OCI-M1 (cell line): ENCODE measurements at places on chromosomes 4 and X.

DNA sequence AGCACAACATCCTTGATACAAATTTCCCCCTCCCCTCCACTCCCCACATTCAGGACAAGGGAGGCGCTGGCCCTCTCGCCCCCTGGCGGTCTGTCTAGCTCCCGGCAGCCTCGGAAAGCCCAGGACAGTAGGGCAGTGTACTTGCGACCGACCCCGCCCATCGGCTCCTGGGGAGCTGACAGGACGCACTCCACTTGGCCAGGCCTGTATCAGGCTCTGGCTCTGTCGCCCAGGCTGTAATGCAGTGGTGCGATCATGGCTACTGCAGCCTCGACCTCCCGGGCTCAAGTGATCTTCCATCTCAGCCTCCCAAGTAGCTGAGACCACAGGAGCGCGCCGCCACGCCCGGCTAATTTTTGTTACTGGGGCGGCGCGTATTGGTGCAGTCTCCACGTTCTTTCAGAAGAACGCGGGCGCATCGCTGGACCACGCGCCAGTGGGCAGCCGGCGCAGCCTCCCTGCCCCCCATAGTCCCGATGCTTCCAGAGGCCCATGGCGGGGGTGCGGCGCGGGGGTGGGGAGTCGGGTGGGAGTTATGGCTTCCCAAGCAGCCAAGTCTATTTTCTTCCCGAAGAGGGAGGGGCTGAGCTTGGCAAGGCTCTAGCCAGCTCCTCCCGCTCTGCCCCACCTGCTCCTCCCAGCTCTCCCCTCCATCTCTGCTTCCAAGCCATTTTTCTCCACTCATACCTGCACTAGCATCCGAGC lies 7.8 kb upstream of the AKAP14 start:
- DNase-seq, result peak; percentile 17

GRCh38 chrX:107360788-107361360 lies 88.6 kb upstream of the FRMPD3 start:
- DNase-seq, result no peak

- peak; percentile 29 for DNase-seq
These were observed 60.3 kb upstream of the HSD17B10 start for GRCh38 chrX:53494436-53494835.

DNA sequence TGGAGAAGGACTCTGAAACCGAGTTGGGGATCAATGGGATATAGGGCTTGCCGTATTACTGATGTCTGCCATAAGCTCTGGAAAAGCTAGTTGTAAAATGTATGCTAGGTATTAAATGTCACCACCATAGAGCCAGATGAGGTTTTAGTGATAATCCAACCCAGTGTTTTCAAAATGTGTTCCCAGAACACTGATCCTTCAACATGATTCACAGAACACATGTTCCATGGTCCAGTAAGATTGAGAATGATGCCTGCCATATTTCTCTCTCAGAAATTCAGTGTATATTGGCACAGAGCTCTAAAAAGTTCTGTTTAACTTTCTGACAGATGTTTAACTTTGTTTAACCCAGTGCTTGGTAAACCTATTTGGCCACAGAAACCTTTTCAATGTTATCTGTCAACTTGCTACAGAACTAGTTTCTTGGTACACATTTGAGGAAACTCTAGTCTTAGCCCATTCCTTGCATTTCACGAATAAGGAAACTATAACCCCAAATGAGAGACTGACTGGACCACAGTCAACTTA lies 160.2 kb downstream of the PALLD start:
- DNase-seq, result no peak

GRCh38 chr4:80035336-80035735 lies 37.7 kb downstream of the ANTXR2 start:
- DNase-seq, result peak; percentile 38

- DNase-seq, result no peak
These were observed 250.0 kb downstream of the CFAP299 start for GRCh38 chr4:80585542-80585941.

GRCh38 chr4:163681208-163681821 lies 186.8 kb downstream of the TMA16 start:
- peak; percentile 80 for DNase-seq

DNA sequence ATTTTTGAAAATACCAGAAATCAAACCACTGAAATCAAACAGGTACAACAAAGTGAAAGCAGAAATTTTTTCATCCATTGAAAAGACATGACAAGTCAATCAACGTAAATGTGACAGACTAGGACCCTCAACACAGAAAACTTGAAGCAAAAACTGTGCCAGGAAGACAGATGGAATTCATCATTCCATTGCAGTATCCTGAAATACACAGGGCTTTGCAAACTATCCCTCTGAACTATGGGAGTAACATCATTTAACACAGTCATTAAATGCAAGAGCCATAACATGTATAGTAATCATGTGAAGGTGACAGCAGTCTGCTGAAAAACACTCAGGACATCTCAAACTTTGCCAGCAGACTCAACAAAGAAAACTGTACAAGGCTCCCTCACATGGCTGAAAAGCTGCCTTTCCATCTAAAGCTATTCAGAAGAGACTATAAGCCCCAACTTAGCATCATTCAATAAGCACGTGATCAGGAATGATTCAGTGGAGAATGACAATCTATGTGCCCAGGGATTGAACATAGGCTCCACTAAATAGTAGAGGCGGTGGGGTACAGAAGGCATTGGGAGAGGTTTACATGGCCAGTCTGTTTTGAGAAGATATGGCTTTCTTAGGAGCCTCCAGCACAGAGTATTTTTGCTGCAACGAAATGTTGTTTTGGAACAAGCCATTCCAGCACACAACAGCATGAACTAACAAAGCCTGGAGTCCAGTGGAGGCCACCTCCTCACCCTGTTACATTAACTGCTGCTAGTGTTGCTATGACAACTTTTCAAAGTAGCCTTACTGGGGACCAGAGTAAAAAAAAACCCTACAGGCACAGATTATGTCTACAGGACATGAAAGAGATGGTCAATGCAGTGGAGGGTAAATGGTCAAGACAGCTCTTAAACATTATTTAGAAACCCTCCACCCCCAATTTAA lies 274.5 kb upstream of the NOCT start:
- no peak for DNase-seq

DNA sequence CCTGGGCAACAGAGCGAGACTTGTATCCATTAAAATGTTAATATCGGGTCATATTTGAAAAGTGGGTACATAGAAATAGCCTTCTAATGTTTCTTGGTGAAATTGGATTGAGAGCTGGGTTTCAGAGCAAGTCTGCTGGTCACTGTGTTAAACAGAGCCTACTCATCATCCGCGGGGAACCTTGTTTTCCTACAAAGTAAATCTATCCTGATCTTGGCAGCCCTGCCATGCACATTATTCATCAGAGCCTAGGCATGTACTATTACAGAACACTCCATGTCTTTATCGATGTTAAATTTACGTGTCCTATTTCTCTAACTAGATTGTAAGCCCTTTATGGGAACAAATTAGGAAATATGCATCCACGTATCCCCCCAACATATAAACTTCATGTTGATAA lies 18.7 kb downstream of the SETD7 start:
- no peak for DNase-seq

GRCh38 chr4:56400560-56400959 lies 13.3 kb upstream of the AASDH start:
- no peak for DNase-seq

GRCh38 chr4:71026086-71026485 lies 32.6 kb downstream of the DCK start:
- DNase-seq, result peak; percentile 24

GRCh38 chr4:81531410-81531809 lies 59.7 kb upstream of the RASGEF1B start:
- no peak for DNase-seq

DNA sequence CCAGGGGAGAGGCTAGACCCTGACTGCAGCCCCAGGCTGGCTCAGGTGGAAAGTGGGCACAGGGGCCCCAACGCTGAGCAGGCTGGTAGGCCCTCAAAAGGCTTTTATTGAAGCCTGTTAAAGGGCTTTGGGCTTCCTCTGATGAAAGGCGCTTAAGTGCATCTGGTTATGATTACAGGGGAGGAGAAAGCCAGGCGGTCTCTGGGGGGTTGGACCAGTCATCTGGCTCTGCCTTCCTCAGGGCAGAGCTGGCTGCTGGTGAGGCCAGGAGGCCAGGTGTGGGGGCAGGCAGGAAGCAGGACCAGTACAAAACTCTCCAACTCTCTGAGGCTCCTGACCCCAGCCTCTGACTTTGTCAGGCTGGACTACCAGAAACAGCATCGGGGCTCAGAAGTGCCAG lies 68.8 kb upstream of the BCOR start:
- DNase-seq, result no peak

- peak; percentile 75 for DNase-seq
These were observed 109.4 kb downstream of the DLG3 start for GRCh38 chrX:70554081-70554480.

DNA sequence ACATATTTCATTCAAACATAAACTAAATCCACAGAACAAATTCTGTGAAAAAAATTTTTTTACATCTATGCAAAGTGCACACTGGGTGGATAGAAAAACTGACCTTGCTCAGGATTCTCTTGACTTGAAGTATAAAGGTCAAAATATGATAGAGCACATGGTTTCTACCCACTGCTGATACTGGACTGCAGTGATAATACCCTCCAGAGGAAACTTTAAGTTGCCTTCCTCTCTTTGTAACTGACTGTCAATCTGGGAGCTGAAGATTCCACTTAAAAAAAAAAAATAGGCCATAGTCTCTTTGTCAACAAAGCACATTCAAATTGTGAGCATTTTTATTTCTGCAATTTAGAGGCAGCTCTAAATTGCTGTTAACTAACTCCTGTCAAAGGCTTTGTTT lies 3.2 kb upstream of the AMMECR1 start:
- peak; percentile 74 for DNase-seq

- no peak for DNase-seq
These were observed 17.0 kb upstream of the CHRNA9 start for GRCh38 chr4:40317916-40318658.

GRCh38 chrX:138756234-138756633 lies 44.7 kb upstream of the FGF13 start:
- no peak for DNase-seq

DNA sequence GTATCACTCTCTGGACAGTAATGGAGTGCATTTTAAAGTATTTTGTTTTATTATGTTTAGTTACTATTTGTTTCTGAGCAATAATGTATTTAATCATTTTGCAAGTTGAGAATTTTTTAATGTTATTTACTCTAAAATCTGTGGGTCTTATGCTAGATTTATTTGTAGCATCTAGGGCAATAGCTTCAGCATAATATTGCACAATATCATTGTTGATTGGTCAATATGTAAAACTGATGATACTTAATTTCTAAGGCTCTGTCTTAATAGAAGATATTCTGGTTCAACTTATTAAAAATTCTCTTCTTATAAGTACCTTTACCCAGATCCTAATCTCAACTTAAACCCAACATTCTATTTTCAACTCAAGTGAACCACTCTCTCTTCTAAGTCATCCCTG lies 11.5 kb downstream of the SFRP2 start:
- DNase-seq, result no peak

DNA sequence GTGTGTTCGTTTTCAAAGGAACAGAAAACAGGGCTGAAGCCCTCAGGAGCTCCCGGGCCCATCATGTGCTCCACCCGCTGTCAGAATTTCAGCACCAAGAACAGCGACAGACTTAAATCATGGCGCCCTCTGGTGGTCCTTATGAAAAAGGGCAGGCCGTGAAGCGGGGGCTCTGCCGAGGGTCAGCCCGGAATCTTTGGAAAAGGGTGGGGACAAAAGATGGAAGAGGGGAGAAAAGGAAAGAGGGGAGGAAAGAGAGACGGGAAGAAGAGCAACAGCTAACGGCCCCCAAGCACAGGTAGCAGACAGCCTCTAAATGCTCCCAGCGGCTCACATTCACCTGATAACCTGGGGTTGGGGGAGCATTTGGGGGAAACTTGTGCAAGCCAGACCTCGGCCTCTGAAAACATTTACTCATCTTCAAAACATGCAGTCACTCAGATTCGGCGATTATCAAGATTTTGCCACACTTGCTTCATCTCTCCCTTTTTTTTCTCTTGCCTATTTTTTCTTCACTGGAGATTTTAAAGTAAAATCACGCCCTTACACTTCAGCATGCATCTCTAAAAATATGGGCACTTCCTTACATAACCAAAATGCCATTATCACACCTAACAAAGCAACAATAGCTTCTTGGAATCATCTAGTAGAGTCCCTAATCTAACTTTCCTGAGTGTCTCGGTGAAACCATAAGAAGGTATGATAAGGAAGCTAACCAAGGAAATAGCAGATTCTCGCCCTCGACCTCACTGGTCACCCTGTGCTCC lies 28.1 kb upstream of the MAN2B2 start:
- DNase-seq, result peak; percentile 75

DNA sequence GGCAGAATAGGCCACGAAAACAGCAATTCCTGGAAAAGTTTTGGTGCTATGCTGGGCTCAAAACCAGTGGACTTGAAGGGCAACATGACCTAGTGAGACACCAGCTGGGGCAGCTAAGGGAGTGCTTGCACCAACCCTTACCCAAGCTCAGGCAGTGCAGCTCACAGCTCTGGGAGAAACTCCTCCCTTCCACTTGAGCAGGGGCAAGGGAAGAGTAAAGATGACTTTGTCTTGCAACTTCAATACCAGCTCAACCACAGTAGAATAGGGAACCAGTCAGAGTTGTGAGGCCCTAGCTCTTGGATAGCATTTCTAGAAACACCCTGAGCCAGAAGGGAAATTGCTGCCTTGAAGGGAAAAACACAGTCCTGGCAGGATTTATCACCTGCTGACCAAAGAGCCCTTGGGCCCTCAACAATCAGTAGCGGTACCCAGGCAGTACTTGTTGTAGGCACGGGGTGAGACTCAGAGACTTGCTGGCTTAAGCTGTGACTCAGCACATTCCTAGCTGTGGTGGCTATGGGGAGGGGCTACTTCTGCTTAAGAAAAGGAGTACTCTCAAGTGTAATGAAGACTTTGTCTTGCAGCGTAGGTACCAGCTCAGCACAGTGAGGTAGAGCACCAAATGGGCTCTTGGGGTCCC lies 19.7 kb upstream of the ABCG2 start:
- DNase-seq, result peak; percentile 91

- DNase-seq, result no peak
These were observed 173.9 kb downstream of the MGST2 start for GRCh38 chr4:139839403-139840031.

GRCh38 chr4:75497133-75497532 lies 17.1 kb downstream of the RCHY1 start:
- no peak for DNase-seq

DNA sequence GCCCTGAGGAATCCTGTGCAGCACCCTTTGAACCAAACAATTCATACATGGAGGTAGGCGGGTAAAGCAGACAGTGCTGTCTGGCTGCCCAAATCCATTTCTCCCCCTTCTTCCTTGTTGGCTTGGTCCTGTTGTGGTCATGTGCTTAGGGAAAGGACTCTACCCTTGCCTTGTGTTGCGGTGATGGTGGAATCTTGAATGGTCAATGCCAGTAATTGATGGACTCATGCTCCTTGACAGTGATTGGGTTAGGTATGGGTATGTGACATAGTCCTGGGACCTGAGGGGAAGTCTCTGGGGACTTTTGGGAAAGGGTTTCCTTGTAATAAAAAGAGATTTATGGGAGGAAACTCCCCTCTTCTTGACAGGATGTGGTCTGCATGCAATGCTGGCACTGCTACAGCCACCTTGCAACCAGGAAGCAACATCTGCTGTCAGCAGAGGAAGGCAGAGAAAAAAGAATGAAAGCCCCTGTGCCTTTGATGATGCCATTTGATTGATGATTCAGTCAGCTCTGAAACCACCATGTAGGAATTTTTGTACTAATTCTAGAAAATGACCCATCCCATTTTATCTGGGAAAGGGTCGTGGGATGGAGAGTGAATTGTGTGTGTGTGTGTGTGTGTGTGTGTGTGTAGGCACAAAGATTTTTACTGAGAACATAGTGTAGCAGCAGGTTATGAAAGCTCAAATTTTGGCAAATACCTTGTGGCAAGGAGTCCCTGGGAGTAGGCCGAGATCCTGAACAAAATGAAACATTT lies 30.0 kb upstream of the HUWE1 start:
- no peak for DNase-seq
